ENCODE measurements at places on chromosomes 3 and 15.
A peak's percentile ranks its signal among the peaks of the same experiment; 100 is the strongest.

DNA sequence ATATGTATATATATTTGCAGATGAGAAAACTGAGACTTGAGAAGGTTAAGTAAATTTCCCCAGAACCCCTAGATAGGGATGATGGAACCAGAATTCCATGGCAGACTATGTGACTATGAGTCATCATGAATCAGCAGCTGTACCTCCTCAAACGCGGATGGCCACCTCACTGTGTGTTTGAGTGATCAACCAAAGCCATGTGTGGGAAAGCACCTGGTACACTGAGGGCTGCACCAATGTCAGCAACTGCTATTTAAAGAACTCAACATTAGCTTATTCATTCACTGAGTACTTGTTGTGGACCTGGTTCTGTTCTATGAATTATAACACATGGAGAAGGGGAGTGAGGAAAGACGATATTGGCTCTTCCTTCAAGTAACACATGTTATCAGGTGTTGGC is 377.0 kb downstream of the GAP43 start:
- no peak for DNase-seq

GRCh38 chr15:92339361-92339760 is 54.3 kb upstream of the ST8SIA2 start:
- DNase-seq = no peak

DNA sequence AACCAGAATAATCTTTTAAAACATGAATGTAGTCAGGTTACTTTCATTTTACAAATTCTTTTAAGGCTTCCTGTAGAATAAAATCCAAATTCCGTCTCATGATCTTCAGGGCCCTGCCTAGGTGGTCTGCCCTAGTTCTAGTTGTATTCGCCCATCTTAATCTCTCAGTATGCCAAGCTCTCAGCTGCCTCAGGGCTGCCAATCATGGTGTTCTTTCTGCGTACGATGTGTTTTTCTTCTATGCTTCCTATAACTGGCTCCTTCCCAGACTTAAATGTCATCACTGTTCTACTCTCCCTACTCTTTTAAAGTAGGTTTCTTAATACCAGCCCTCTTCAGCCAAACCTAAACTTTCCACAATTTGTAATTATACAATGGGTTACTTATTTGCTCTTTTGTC is 107.4 kb downstream of the GREM1 start:
- DNase-seq = no peak

- peak; percentile 5 for DNase-seq
Observed at GRCh38 chr15:27250223-27250622, 279.2 kb downstream of the GABRG3 start.

- DNase-seq = no peak
Observed at GRCh38 chr3:175526609-175527280, 667.6 kb downstream of the NAALADL2 start.

DNA sequence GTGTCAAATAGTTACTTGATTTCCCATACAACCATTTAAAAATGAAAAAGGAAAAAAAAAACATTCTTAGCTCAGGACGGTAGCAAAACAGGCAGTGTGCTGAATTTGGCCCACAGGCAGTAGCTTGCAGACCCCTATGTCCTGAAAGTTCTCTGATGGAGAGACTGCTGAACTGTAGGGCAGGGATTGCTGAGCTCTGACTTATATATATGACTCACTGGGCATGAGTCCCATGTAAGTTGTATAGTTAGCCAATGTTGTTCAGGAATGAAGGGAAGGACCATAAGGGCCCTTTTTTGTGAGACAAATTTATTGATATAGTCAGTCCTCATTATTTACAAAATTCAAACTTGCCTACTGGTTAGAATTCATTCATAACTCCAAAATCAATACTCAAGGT is 36.9 kb upstream of the FRMD4B start:
- no peak for DNase-seq

GRCh38 chr3:112376241-112376911 is 43.4 kb downstream of the CD200 start:
- DNase-seq = no peak

DNA sequence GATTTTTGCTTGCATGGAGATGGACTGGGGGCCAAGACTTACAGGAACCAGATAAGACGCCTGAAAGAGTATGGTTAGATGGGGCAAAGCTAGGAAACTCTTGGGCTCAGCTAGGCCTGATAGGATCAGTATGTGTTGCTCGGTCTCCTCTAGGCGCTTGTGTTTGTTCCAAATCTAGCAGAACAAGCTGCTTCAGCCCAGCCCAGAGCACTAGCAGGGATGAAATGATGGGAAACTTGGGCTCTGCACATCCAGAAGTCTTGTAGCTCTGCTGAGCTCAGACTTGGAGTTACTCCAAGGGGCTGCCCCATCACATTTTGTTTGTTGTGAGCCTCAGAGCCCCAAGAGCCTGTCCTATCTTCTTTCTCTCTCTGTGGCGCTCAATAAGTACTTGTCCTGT is 34.7 kb downstream of the FOXL2 start:
- DNase-seq = no peak
